ENCODE measurements at places on chromosomes 2 and 18.

GRCh38 chr18:21452796-21453510 lies 147.6 kb downstream of the ESCO1 start:
- no peak for DNase-seq

- no peak for DNase-seq
These were observed 116.0 kb upstream of the CCDC195 start for GRCh38 chr2:224832207-224832606.

DNA sequence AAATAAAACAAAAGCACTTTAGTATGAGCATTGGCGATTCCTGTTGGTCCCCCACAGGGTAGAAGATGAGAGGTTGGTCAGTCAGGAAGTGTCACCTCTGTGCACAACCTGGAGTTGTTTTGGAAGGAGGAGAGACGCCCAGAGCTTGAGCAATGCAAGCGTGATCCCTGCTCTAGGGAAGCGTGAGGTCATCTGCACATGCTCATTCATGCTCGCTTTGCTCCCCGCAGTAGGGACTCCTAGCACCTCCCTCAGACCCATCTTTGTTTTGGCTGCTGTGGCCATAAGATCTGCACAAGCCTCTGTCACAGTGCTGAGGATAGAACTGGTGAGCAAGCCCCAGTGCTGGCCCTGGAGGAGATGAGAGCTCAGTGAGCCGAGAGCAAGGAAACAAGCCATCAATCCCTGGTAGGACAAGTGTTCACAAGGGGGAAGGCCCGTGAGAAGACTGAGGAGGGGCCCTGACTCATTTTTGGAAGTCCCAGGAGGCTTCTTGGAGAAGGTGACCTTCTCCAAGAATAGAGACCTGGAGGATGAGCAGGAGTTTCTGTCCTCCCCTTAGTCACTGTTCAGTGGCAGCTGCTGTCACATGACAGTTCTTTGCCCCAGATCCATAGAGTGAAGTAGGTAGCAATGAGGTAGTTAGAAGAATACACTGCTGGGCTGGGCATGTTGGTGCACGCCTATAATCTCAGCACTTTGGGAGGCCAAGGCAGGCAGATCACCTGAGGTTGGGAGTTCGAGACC lies 13.3 kb upstream of the ATP8B1 start:
- no peak for DNase-seq

- DNase-seq: no peak
These were observed 782.3 kb downstream of the LRP1B start for GRCh38 chr2:141348481-141348880.

DNA sequence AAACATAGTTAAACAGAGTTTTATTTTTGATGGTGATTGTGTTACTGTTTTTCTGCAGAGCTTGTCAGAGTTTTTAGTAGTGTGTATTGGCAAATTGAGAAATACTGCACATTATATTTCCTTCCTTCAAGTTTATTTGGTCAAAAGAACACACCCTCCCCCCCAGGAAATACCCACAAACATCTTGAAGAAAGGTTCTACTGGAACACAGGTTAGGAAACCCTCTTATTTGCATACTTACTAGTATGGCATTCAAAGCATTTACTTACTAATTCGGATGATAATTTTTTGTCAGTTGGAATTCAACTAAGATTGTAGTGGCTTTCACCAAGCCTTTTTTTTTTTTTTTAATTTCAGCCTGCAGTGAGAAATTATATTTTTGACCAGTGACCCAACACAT lies 9.1 kb downstream of the CAB39 start:
- DNase-seq: no peak

DNA sequence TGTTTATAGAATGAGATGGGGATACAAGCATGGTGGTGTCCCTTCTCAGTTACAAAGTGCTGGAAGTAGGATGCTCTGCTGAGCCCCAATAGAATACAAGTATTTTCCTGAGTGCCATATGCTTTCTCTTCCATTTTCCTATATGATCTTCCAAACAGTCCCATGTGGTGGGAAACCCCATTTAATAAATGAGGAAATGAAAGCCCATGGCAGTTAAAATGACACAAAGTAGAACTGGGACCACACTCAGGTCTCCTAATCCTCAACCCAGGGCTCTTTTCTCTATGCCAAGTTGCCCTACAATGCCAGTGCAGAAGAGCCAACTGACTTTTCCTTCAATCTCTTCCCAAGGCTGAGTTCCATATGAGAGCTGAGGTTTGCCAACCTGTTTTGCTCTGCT lies 210.2 kb upstream of the FBXO11 start:
- no peak for DNase-seq

DNA sequence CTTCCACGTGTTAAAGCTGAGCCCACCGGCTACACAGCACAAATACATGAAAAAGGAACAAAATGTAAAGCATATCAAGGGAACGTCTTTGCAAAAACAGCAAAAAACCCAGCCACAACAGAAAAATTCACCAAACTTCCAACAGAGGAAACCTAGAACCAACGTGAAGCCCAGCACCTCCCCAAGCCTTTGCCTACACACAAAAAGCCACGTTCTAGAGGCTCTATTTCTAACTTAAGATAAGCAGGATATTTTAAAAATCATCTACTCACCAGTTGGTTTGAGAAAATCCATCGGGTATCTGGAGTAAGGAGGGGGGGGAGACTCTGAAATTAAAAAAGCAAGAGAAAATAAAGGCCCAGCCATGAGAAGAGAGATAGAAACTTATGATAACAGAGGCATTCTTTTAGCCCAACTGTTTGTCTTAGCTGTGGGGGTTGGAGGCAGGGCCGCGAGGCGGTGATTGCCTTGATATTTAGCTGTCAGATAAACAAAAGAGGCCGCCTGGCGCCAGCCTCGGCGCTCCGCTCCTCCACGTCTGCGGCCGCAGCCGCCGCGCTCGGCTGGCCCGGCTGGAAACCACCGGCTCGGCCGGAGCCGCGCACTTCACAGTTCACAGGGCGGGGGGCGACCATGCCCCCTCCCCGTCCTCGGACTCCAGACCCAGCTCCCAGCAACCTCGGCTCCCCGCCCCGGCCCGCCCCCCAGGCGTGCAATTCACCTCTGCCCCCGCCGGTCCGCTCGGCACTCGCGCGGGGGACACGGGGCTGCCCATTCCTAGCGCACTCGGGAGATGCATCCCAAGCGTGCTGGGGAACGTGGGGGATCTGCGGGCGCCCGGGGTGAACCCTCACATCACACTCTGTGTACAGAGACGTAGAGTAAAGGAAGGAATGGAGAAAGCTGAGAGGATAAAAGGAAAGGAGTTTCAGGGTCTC lies 2.4 kb downstream of the SMAD7 start:
- peak; percentile 42 for DNase-seq

GRCh38 chr2:6926071-6926732 lies 9.0 kb downstream of the RNF144A start:
- no peak for DNase-seq

DNA sequence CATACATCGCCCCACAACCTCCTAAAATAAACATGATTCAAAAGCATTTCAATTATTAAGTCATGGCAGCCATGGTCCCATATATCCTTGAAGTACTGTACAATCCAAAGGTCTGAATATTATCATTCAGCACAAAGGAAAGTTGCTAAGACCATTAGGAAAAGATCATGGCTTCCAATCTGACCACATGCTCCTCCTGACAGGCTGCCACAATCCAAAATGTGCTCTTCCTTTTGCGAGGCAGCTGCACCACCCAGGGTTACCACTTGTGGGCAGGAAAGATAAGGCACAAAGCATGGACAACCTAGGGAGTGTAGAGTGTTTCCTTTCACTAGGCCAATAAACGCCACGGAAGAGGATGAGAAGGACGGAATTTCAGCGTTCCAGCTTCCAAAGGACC lies 5.4 kb downstream of the BOLA3 start:
- DNase-seq: no peak

GRCh38 chr2:241911551-241911950 lies 42.0 kb downstream of the RTP5 start:
- DNase-seq: no peak

- DNase-seq: no peak
These were observed at the start of gene LYPD6B for GRCh38 chr2:149038442-149039212. Gene LYPD6B (plus strand): TSS chr2:149038699. CDS start chr2:149130949, 92,250 bp downstream.

DNA sequence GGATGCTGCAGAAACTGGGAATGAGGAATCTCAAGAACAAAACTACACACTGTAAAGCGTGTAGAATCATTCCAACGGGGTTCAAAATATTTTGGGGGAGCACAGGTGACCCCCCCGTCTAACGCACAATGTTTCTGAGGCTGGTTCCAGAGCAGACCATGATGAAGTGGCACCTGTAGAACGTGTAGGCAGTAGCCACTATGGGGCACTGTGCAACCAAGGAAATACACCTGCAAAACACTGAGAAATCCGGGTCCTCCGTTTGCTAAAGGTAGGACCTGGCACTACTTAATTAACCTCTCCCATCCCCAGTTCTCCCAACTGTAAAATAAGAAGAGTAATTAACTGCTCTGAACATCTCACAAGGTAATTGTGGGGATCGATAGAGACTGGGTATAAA lies 22.6 kb downstream of the ST6GAL2 start:
- no peak for DNase-seq
